ENCODE measurements at places on chromosomes 12 and 14. TPM values are rescaled to one million over a fixed set of nuclear protein-coding genes. Genes with fewer than 3 reads are reported as not detected.

MARK3 gene
- 80.7 TPM for total RNA-seq

GRCh38 chr12:76914102-76914859 is 35.5 kb upstream of the CSRP2 start:
- DNase-seq = no peak
- no peaks in the 10 kb centered on the region for H3K27me3 ChIP-seq
- H3K4me1 ChIP-seq = peaks cover 5% of the 10 kb centered on the region
- no peak overlapping the region for H3K27ac ChIP-seq

DNA sequence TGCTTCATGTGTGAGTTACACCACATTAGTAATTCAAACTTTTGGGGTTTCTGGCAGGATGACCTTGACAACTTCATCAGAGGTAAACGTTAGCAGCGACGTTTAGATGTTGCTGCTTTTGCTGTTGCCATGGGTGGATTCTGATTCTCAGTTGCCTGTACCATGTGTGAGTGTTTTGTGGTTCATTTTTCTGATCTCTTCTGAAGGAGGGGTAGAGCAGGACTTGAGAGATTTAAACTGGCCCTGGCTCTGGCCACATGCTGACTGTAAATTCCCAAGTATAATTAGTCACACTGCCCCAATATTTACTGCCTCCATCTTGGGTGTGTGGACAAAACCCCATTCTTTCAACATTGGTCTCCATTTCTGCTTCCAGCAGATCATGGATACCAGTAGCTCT is 110.4 kb downstream of the ETV6 start:
- no peaks in the 10 kb centered on the region for H3K36me3 ChIP-seq
- no peaks in the 10 kb centered on the region for H3K27me3 ChIP-seq

GRCh38 chr12:32535288-32535999 is 136.1 kb downstream of the FGD4 start:
- no peaks in the 10 kb centered on the region for H3K36me3 ChIP-seq
- H3K4me3 ChIP-seq = no peak overlapping the region
- peak; percentile 42 for DNase-seq
- peaks cover 27% of the 10 kb centered on the region for H3K4me1 ChIP-seq
- H3K27me3 ChIP-seq = no peaks in the 10 kb centered on the region
